CD4-positive, alpha-beta T cell treated with Interferon alpha-2 for 1 hour (primary cell): ENCODE measurements at places on chromosomes 5 and 9.

DNA sequence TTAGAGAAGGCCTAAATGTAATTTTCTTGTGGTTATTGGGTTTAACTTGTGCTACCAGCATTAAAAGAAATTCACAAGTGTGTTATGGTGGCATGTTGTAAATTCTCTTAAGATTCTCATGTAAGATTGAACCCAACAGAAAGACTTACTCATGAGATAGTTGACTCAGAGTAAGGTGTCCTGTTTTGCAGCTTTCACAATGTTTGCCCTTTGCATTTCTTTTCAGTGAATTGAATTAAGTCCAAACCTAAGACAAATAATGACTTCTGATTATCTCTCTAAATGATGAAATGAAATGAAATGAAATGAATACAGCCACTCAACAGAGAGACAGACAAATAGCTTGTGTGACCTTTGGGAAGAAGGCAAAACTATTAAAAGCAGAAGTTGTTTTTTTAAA is 1696.9 kb upstream of the WWC1 start:
- DNase-seq = no peak

DNA sequence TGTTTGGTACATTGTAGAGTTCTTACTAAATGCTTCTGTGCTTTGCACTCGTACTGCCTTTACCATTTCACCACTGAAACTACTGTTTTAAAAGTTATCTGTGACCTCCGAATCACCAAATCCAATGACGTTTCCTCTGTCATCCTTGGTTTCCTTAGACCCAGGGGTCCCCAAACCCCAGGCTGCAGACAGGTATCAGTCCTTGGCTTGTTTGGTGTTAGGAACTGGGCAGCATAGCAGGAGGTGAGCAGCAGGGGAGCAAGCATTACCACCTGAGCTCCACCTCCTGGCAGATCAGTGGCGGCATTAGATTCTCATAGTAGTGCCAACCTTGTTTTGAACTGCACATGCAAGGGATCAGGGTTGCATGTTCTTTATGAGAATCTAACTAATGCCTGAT is 26.8 kb upstream of the APC start:
- DNase-seq = no peak

GRCh38 chr5:135486131-135487036 is 34.2 kb upstream of the TIFAB start:
- DNase-seq = no peak

- DNase-seq = no peak
Measured at GRCh38 chr9:27280860-27281259, 16.1 kb downstream of the EQTN start.

DNA sequence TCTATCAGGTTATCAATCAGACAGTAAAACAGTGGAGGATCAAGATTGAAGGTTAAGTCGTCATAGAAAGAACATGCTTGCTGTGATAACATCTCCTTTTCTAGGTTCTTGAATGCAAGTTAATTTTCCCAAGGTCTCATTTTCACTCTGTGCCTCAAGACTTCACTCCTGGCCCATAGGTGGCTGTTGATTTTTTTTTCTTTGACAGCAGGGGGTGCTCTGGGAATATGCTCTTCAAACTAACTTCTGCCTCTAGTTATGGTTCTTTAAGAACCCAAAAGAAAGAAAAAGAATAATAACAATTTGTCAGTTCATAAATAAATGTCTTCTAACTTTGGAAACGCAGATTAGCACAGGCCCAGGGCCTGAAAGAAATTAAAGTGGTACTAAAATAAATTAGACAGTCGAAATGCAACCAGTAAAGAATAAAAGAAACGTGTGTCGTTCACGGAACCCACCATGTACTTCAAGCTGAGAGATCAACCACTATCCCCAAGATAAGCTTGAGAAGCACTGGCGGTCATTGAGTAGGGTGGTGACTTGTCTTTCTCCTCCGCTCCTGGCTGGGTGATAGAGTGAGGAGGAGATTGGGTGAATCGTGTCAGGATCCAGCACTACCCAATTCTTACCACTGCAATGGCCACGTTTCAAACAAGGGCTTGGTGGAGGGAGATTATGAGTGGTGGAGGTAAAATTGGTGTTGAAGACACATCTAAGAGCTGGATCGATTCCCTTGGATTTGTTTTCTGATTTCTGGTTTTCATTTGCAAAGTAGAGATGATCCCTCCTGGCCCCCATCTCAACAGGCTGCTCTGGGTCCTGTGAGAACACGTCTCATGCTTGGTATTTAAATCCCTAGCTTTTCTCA is 93.4 kb upstream of the IRX4 start:
- no peak for DNase-seq

- no peak for DNase-seq
Measured at GRCh38 chr5:139524940-139525585, 36.1 kb upstream of the UBE2D2 start.

DNA sequence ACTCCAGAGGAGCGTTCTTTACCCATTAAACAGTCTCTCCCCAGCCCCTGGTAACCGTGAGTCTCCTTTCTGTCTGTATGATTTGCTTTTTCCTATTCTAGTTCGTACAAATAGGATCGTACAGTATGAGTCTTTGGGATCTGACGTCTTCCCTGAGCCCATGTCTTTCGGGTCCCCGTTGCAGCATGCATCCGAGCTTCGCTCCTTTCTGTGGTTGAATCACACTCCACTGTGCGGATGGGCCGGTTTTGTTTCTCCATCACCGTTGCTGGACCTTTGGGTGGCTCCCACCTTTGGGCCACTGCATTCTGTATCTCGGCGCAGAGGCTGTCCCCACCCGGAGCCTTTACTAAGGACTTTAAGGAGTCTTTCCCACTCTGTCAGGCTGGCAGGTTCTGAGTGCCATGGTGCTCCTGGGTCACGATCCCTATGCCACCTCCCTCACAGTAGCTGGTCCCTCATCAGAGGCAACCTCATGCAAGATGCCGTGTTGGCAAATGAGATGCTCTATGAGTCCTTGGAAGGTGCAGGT is 145.7 kb upstream of the COL5A1 start:
- no peak for DNase-seq

DNA sequence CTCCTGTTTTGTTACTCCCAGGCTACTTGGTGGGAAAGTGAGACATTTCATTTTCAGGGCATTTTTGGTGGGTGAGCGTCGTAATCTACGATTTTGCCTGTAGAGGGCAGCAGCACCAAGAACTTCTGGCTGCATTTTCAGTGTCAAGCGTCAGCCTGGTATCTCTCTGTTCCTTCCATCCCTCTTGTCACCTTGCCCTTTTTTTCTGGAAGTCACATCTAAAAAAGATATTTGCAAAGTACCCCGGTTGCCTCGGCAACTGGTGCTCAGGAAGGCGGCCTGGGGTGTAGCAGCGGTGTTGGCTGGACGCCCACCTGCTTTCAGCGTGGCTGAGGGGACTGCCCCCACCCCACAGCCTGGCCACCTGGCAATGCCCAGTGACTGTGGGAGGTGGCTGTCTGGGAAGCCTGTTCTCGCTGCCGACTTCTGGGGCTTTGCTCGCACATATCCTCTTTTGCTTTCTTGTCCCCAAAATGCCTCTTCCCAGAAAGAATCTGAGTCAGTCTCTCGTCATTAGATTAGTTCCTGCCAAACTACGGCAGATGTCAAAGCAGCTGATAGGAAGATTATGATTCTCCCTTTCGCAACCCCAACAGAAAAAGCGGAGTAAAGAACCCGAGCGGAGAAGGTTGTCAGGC is 84.5 kb downstream of the ACER2 start:
- DNase-seq = peak; percentile 47

GRCh38 chr5:87278590-87279100 is 11.0 kb downstream of the RASA1 start:
- no peak for DNase-seq

DNA sequence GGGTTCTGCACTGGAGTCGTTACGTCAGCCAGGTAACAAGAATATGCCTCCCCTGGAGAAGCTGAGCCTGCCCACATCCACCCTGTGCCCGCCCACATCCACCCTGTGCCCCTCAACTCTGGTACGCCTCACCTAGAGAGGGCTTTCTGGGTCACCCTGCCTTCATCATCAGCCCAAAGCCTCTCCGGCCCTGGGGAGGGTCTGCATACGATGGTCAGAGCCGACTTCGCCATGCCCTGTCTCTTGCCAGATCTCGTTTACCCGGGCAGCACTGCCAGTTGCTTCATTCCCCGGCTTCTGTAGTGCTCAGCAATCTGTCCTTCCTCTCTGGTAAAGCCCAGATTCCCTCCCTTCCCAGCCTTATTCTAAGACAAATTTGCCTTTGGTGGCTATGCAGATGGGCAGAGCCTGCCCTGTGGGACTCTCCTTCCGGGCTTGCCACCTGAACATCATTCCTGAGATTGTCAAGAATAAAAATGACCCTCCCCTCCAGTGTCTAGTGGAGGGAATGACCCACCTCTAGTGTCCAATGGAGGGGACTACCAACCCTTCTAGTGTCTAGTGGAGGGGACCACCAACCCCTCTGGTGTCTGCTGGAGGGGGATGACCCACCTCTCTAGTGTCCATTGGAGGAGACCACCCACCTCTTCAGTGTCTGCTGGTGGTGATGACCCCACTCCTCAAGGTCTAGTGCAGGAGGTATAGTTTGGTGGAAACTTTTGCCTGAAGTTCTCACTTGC is 3.4 kb downstream of the PLEKHG4B start:
- no peak for DNase-seq

DNA sequence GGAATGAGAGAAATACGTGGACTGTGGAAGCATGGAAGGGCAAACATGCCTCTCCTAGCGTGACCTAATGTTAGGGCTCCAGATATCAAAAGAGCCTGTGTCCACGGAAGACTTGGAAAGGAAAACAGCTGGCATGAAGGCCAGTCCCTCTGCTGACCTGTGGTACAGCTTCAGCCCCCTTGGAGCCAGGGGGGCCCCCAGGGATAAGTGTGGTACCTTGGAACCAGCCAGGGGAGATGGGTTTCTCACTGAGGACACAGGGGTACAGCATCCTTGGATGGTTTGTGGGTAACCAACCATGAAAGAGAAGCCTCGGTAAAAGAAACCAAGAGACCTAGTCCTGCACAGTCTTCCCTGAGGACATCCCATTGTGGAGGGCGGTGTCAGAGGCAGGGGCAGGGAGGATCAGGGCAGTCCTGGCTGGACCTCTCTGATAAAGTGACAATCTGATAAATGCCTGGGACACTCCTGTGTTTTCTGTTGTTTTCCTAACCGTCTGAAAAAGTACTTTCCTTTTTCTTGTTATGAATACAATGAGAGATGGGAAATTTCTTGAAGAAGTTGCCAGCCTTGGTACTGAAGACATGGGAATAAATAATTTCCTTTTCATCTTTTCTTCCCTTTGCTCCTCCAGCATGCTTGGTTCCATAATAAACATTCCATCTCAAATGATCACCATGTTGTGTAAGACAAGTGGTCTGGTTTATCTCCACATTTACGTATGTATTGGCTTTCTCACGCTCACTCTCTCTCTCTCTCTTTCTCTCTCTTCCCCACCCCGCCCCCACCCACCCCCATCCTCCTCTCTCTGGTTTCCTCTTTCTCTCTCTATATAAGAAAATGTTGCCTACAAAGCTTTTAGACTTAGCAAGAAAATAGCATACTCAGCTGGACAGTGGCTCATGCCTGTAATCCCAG is 102.1 kb downstream of the SUSD1 start:
- DNase-seq = no peak

DNA sequence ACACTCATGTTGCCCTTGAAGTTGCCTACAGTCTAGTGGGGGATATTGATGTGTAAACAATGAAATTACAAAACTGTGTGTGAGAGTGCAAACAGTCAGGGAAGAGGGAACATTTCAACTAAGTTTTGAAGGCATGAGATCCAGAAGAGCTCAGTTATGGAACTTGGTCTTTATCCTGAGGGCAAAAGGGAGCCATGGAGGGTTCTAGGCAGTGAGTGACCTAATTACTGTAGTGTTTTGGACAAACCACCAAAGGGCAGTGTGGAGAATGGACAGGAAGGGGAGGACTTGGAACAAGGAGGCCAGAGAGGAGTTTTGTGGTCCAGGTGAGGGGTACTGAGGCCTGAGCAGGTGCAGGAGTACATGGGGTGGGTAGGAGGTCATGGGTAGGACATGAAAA is 143.7 kb upstream of the SMIM23 start:
- DNase-seq = no peak

DNA sequence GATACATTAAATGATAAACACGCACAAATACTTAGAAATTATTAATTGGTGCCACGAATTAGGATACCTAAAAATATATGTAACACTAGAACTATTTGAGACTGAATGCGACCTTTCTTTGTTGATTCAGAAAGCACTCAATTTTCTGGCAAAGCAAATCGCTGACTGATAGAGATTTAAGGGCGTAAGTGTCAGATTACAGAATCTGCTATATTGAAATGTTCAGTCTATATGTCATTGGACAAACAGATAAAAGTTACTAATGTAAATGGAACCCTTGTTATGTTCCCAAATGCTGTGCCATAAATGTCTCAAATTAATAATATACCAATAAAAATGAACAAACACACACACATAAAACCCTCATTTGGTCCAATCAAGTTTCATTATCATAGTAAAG is 137.9 kb downstream of the MPDZ start:
- DNase-seq = no peak

DNA sequence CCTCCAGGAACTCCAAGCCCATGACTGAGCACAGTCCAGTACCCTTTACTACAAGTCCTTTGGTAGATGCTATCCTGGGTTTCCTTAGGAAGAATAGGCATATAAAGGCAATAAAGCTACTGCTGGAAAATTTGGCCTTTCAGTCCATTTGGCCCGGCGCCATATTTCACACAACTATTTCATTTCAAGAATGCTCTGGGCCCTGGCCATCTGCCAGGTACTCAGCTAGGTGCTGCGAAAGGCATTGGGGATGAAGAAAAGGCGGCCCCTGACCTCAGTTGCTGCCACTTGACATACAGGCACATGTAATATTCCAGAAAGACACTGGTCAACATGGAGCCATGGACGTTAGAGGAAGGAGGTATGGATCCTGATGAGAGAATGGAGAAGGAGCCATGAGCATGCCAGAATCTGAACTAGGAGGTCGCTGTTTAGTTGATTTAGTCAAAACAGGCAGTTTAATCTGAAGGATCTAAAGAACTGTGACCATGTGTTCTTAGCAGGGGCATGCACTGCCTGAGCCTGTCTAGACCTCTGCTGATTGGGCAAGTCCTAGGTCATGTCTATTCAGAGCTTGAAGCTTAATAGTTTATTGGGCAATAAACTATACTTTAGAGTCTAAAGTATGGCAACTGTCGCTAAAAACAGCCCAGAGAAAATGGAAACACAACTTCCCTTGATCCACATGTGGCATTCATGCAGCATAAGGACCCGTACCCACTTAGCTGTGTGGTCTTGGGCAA is 149.3 kb downstream of the MELK start:
- no peak for DNase-seq

- DNase-seq = no peak
Measured at GRCh38 chr5:133456933-133457402, 155.4 kb downstream of the FSTL4 start.

DNA sequence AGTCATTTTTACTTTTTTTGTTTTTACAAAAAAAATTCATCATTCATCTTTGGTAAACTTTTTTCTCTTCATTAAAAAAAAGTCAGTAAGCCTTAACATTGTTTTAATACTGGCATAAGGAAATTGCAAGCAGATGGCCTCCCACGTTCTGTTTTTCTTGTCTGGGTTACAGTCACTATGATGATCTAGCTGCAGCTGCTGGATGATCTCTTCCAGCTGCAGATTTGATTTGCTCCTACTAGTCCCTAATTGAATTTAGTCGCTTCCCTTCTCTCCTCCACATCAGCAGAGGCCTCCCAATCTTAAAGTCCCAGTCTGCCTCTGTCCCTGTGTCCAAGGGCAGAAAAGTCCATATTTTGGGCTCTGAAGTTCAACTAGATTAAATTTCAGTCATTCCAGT is 106.8 kb upstream of the PTGER4 start:
- no peak for DNase-seq

GRCh38 chr5:154076240-154076922 is 37.6 kb downstream of the MFAP3 start:
- no peak for DNase-seq

- no peak for DNase-seq
Measured at GRCh38 chr9:134662143-134662876, 20.7 kb downstream of the COL5A1 start.

GRCh38 chr5:98397081-98397480 is 376.4 kb upstream of the RGMB start:
- no peak for DNase-seq
